ENCODE measurements at places on chromosomes 5 and 9.

- no peak for DNase-seq
Measured at GRCh38 chr5:95615164-95615467, 4.8 kb upstream of the GPR150 start.

DNA sequence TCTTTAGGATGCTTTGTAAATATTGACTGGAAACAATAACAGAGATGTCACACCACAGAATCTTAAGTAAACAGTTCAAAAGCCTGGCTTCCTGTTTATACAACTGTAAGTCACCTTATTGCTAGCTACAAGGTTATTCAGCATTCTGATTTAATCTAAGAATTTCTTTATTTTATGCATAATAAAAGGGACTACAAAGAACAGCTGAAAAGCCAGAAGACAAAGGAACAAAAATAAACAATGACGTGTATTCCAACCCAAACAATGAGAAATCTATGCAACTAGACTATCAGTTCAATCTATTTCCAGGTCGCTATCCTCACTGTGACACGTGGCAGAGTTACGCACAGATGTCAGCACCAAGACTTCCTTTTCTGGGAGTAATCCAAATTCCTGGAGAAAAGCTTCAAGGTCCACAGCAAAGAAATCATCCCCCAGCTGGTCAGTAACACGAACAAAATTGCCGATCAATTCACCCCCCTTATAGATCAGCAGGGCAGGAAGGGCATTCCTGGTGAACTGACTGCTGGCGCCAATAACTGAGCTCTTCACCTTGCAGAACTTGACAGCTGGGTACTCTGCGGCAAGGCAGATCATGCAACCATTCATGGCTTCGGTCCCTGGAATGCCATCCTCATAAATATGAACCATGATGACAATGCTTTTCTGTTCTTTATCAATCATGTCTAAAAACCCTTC is 8.4 kb downstream of the PDCL start:
- DNase-seq, result no peak

- no peak for DNase-seq
Measured at GRCh38 chr5:67053229-67053628, 143.4 kb downstream of the CD180 start.

DNA sequence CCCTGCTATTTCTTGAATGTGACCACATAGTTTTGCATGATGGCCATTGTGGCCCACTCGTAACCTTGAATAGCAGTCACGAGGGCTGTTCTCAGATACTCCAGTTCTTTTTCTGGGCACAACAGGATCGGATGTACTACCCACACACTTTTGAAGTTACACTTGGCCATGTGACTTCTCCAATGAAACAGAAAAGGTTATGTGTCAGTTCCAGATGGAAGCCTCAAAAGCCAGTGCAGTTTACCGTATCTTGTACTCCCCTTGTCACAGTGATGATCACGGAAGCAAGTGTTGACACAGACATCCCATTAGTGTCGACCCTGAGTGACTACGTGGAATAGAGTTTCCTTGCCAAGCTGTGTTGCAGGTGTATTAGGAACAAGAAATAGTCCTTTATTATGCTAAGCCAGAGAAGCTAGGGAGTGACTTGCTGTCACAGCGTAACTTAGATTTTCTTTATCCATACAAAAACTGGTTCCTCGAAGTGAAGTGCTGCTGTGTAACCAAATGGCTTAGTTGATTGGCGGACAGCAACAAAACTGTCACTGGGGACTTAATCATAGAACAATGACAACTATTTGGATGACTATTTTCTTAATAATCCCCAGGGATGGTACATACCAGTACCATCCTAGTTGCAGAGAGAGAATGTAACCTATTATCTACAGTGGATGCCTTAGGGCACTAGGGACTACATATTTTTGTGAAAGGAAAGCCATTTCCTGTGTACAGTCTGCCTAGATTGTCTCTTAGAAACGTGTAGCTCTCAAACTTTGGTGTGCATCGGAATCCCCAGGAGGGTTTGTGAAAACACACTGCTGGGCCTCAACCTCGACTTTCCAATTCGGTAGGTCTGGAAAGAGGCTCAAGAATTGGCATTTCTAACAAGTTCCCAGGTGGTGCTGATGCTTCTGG is 90.1 kb upstream of the DMRT1 start:
- DNase-seq, result no peak

DNA sequence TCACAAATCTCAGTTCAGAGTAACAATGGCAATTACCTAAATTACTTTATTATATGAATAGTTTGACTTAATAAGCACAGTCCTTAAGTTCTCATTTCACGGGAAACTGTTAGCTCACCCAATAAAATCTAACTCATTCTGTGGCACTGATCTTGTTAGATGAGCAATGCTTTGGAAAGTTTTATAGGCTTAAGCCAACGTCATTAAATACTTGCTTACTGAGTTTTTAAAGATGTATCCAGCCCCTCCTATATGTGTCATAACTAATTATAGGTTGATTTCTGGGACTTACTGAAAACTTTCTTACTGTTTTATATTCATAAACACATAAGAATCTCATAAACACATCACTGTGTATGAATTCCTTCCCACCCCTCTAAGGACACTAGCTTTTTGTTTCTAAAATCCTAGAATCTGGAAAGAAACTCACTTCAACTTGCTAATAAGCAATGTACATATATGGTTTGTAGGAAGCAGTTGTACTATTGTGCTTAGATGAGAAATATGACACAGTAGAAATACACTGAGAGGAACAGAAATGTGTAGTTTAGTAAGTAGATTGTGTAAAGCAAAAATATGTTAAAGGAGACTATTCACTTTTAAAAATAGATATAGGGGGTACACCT is 14.1 kb upstream of the MARCOL start:
- no peak for DNase-seq

GRCh38 chr9:92535940-92536850 is at the start of gene ECM2:
ECM2 (minus strand) TSS chr9:92535990; CDS start chr9:92522866, 13,124 bp downstream.
- DNase-seq, result no peak

DNA sequence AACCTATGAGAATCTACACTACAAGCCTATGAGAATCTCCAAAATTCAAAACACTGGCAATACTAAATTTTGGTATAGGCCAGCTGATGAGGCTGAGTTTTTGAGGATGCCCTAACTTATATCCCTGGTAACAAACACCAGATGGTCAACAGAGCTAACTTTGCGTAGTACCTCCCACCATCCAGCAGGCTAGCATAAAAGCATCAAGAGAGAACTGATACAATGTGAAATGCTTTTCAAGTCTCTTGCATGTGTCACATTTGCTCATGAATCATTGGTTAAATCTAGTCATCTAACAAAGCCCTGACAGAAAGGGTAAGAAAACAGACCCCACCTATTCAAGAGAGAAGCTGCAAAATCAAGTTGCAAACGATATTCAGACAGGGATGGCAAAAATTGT is 1609.7 kb upstream of the CDH9 start:
- no peak for DNase-seq

DNA sequence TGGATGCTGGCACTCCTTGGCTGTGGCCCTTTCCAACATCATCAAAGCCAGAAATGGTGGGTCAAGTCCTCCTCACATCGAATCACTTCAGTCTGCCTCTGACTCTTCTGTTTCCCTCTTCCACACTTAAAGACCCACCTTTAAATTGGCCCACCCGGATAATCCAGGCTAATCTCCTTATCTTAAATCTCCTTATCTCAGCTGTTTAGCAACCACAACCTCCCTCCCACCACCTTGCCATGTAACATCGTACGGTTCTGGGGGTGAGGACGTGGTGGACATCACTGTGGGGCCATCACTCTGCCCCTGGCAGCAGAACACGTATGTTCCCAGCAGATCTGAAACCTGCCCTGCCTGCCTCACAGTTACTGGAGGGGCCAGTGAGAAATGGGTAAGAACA is 11.5 kb downstream of the IGFBPL1 start:
- no peak for DNase-seq

DNA sequence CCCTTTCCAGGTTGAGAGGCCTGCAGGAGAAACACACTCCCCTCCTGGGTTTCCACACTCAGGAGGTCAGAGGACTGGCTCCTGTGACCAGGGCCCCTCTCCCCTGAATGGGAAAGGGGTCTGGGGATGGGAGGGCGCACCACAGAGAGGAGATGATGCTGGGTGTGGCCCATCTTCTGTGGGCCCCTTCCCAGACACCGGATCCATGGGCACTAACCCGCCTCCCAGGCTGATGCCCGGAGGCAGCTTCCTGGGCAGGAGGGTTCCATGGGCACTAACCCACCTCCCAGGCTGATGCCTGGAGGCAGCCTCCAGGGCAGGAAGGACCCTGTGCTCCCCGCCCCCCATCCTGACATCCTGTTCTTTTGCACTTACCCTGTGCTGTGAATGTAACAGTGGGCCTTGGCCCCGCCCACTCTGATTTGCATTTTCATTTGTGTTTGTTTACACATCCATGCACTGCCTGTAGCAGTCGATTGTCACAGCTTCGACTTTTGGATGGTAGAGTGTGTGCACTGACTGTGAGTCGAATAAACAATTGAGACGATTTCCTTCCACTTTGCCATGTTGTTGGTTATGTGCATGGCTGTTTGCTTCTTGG is 9.3 kb upstream of the DOLPP1 start:
- no peak for DNase-seq

- DNase-seq, result no peak
Measured at GRCh38 chr5:25974451-25974850, 1063.9 kb downstream of the CDH9 start.

DNA sequence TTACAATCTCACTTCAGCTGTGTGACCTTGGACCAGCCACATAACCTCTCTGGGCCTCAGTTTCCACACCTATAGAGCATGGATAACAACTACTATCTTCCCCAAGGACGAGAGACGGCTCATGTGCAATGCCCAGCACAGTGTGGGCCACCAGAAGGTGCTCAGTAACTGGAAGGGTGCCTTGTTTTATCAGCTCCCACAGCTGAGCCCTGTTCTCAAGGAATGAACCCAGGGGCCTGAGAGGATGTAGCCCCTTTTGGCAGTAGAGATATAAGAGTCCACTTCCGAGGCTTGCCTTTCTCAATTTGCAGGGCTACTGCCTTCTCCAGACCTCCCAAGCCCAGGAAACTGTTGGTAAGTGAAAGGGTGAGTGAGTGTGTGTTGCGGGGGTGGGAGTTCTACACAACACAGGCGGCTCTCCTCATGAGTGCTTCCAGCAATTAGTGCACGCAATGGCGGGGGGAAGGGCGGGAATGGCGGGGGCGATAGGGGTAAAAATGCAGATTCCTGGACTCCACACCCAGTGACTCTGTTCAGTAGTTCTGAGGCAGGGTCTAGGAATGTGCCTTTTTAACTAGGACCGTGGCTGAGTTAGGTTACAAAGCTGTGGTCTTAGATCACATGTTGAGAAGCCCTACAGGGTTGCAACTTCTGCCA is 185.1 kb downstream of the FSTL4 start:
- DNase-seq, result no peak

DNA sequence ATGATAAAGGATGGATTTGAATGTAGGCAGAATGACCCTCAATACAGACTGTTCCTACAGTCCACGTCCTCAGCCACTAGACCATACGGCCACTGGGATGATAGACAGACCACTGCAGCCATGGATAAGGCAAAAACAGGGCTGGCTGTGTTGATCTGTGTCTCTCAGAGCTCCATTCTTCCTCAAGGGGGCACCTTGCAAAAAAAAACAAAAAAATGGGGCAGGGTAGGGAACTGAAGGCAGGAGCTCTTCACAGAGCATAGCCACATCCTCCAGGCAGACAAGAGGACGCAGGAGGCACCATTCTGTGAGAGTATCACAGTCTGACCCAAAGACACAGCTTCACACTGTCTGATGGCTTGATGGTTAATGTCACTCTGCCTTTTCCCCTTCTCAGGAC is 61.2 kb upstream of the GABRP start:
- DNase-seq, result no peak

DNA sequence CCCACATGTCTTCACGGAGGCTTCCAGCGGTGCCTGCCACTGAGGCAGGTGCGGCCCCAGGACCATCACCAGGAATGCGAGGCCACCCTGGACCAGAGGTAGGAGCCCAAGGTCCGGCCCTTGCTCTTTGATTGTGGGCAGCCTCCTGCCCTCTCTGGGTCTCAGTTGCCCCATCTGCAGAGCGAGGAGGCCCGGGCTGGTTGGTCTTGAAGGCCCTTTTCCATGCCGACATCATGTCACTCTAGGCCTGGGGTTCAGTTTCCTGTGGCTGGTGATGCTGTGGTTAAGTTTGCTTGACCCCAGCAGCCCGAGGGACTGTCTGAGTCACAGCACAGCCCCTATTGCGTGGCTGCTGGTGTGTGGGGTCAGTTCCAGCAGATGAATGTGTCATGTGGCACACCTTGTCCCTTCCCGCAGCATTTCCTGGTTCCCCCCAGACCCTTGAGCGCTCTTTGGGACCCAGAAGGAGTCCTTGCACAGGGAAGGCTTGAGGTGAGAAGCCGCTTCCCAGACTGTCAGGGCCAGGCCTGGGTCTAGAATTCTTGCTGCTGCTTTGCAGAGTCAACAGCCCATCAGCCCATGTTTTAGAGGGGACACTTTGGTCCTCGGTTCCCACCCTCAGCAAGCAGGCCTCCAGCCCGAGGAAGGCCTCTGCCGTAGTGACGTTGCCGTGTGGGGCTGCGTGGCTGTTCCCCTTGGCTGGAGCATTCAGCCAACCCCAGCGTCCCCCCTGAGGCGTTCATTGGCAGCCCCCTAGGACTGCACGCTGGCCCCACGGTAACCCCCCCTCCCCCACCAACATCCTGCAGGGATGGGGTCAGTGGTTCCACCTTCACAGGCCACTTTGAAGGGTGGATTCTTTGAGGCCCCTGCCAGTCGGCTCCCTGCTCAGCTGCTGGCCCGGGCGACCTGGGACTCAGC is 31.0 kb upstream of the HMCN2 start:
- no peak for DNase-seq

- no peak for DNase-seq
Measured at GRCh38 chr9:130629443-130630070, 34.8 kb upstream of the PRDM12 start.

DNA sequence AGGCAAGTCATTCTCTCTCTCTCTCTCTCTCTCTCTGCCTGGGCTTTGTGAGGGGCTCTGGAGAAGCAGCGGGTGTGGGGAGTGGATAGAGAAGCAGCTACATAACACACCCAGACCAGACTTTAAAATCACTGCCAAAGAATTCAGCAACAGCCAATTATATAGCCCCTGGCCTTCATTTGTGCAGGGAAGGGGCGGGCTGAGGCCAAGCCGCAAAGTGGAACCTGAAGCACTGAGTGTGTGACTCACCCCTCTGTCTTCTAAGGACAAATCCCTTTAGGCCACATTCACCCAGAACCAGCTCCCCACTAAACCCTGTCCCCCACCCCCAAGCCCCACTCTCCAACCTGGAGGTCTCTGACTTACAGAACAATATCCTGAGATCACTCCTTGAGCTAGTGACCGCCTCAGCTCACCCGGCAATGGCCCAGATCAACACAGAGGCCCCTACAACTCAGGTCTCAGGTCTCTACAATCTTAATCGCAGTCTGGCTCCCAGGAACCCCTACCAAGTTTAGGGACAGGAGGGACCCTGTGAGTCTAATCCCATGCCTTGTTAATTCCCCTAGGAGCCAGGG is 6.0 kb downstream of the B4GALT1 start:
- DNase-seq, result no peak

DNA sequence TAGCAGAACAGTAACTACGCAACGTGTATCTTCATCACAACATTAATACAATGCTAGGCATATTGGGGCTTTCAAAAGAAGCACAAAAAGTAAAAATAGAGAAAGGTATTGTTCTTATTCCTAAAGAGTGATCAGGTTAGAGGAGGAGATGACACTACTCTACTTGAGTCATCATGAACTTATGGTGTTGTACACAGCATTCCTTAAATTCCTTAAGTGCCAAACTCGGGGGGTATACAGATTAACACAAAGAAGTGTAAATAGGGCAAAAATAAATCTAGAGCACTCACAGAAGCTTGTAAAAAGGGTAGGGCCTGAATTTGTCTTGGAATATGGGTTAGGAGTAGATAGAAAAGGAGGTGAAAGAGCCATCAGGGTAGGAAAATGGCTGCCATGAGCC is 308.0 kb upstream of the DAP start:
- no peak for DNase-seq

GRCh38 chr5:98200726-98201541 is 572.5 kb upstream of the RGMB start:
- no peak for DNase-seq

All from cerebellum (tissue), 4 donors.